PC-3 (cell line): ENCODE measurements at places on chromosomes 4 and X.
A peak's percentile ranks its signal among the peaks of the same experiment; 100 is the strongest.

- peak; percentile 33 for DNase-seq
Observed at GRCh38 chr4:188015025-188015940, 19.7 kb downstream of the ZFP42 start.

GRCh38 chr4:181166742-181167399 lies 1076.3 kb upstream of the TENM3 start:
- DNase-seq, result no peak

DNA sequence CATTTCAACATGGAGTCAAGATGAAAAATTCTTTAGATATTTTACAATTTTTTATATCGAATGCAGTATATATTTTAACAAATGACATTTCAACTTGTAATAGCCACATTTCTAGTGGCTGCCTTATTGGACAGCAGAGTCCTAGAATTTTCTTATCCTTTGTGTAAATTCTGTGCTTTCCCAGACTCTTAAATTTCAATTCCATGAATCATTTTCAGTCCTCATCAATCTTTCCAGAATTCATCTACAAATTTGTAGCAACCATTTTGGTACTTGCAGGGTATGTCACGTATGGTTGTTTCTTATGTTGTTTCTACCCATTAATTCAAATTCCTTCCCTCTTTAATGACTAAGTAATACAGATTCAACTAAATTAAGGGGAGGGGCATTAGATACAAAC lies 2.7 kb downstream of the PAICS start:
- no peak for DNase-seq

DNA sequence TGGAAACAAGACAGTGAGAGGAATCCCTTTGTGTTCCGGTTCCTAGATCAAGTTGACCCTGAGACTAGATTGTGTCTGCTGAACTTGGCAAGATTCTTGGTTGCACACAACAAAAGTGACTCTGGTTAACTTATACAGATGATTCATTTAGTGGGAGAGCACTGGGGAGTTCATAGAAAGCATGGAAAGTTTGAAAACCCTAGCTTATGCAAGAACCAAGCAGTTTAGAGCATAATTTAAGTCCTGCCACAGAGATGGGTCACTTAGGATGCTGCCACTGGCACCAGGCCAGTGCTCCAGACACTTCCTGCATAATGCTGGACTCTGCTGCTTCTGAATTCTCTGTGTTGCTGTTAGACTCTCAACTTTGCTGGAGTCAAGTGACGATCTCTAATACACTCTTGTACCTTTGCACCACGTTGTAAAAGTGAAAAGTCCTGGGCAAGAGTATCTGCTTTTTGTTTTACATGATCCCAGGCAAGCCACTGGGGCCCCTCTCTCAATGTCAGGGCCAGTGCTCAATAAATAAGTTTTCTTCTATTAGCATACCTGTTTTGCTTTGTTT lies 12.7 kb upstream of the DCUN1D4 start:
- DNase-seq, result no peak

- no peak for DNase-seq
Observed at GRCh38 chrX:120677004-120677652, 47.3 kb upstream of the C1GALT1C1 start.

DNA sequence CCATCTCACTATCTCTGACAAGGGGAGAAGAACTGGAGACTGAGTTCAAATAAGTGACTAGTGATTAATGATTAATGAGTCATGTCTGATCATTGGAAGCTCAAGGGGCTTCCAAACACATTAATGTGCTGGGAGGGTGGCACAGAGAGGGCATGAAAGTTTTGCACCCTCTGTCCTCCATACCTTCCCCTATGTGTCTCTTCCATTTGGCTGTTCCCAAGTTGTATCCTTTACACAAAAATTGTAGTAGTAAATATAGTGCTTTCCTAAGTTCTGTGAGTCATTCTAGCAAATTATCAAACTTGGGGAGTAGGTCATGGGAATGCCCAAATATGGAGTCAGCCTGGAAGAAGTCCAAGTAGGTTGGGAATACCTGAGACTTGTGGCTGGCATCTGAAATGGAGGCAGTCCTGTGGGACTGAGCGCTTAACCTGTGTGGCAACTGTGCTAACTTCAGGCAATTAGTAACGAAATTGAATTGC lies 4.1 kb upstream of the FAM200B start:
- peak; percentile 94 for DNase-seq

DNA sequence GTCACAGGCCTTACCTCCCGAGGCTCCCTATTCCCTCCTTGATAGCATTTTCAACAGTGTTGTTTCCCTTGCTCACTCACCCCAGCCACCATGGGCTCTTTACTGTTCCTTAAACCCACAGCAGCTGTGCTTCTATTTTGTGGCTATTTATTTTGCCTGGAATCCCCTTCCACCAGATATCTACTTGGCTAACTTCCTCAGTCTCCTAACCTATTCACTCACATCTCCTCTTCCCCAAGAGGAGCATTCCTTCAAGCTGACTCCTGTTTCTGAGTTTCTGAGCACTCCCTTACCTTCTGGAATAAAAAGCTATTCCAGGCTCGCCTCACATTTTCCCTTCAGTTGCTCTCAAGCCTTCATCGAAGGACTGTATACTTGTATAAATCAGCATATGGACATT lies 50.5 kb downstream of the CXCL1 start:
- no peak for DNase-seq

DNA sequence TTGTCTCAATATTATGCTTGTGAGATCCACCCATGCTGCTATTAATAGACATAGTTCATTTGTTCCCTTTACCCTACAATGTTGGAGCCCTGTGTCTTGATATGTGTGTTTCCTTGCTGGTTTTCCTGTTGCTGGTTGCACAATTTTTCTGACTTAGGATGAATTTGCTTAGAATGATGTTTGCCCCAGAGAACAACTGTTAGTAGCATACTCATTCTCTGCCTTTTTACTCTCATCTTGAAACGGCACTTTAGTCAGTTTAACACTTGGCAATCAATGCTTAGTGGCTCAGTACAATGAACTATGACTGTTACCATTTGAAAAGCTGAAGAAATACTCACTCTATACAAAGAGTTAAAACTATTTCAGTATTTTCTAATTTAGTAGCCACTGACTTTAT lies 158.8 kb upstream of the NDST4 start:
- no peak for DNase-seq

- no peak for DNase-seq
Observed at GRCh38 chr4:75726577-75726976, 2.2 kb downstream of the USO1 start.

DNA sequence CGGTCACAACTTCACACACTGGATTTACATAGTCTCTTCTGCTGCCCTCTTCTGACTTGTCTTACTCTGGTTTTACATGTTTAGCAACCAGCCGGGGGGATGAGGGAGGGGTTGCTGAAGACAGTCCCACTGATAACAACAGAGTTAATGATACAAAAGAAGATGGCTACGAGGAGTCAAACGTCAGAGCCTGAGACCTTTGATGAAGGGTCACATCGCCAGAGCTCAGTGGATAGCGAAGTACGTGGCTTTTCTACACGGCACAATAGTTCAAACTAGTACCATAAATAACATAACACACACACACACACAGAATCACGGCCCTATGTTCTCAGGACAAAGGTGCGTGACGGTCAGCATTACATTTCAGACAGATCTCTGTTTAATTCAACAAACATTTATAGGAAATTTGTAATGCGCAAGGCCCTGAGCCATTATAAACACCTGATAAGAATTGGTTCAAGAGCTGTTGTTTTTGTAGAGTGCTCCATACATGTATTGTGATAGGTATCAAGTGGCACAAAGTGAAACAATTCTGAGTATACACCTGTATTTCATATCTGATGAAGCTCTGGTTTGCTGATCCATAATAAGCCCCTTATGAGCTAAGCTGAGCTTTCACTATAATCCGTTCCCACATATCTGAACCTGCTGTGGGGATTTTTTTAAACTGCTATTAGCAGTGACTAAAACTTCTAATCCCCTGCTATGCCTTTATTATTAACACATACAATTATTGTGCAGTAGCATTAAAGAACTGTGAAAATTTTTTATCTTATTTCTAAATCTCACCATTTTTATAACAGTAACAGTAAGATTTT lies 100.0 kb downstream of the NR3C2 start:
- no peak for DNase-seq

- DNase-seq, result peak; percentile 9
Observed at GRCh38 chr4:101304916-101305315, 42.4 kb downstream of the PPP3CA start.

DNA sequence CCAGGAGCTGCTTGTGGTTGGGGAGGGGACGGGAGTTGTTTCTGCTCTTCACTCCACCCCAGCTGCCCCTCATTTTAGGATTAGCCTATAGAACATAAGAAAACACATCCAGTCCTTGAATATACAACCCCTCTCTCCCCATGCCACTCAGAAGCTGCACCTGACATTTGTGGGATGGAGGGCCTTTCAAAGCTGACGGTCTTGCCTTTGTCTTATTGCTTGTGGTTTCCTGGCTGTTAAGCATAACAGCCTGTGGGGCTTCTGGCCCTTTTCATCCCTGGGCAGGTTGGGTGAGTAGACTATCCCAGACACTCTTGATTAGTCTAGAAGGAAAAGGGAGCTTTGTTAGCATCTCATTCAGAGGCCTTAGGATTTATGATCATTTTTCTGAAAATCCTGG lies 407.6 kb upstream of the BOD1L1 start:
- no peak for DNase-seq

- no peak for DNase-seq
Observed at GRCh38 chr4:186400676-186401075, 134.7 kb downstream of the F11 start.

DNA sequence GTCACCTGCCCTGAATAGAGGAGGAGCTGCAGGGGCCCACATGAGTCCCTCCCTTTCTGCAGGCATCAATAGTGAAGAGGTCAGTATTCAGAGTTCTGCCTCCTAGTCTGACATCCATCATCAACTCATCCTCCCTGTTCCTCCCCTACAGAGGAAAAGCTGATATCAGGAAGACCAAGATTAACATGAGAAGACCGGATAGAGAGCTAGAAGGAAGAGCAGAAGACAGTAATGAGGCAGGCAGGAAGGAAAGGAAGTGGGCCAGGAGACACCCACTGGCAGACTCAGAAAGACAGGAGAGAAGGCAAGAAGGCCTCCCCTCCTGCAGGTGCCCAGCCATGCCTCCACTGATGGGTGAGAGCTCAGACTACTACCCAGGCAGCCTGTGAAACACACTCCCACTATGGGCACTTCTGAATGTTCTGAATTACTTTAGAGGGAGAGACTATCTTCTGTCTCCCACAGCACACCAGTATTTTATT lies 74.6 kb downstream of the CC2D2A start:
- DNase-seq, result no peak
